ENCODE measurements at places on chromosomes 2 and 18. TPM values are rescaled to one million over a fixed set of nuclear protein-coding genes. Genes with fewer than 3 reads are reported as not detected.

DNA sequence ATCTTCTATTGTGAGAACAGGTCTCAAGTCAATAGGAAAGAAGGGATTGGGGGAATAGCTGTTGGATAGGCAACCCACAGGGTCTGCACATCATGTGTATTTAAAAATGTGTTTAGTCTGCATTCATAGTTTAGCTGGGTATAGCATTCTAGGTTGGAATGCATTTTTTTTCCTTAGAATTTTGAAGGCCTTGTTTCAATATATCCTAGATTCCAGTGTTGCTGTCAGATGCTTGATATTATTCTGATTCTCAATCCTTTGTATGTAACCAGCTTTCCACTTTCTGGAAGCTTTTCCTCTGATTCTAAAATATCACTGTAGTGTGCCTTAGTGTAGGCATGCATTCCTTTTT, 9.0 kb upstream of the ATP8B1 start:
- no peak for DNase-seq
- no peaks in the 10 kb centered on the region for H3K4me1 ChIP-seq
- no peak overlapping the region for H3K4me3 ChIP-seq
- H3K27me3 ChIP-seq, result no peaks in the 10 kb centered on the region
- H3K27ac ChIP-seq, result no peak overlapping the region
- no peaks in the 10 kb centered on the region for H3K36me3 ChIP-seq

GRCh38 chr2:85504778-85505261, 34.1 kb upstream of the MAT2A start:
- H3K27ac ChIP-seq, result no peak overlapping the region

DNA sequence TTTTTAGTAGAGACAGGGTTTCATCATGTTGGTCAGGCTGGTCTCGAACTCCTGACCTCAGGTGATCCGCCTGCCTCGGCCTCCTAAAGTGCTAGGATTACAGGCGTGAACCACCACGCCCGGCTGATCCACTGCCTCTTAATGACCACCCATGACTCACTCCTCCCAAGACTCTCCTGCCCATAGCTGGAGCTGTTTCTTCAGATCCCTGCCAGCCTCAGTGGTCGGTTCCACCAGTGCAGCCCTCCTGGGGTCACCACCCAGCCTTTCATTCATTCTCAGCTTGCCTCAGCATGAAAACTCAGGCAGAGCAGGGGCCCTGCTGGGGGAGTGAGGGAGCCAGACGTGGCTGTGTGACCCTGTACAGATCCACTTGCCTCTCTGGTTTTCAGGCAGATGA, 12.5 kb downstream of the KCNIP3 start:
- no peaks in the 10 kb centered on the region for H3K4me1 ChIP-seq
- H3K4me3 ChIP-seq, result no peak overlapping the region

- no peak overlapping the region for H3K4me3 ChIP-seq
- H3K27me3 ChIP-seq, result no peaks in the 10 kb centered on the region
- no peaks in the 10 kb centered on the region for H3K36me3 ChIP-seq
- no peaks in the 10 kb centered on the region for H3K4me1 ChIP-seq
- no peak overlapping the region for H3K27ac ChIP-seq
- no peak for DNase-seq
These were observed 20.2 kb downstream of the CACNB4 start for GRCh38 chr2:152078662-152079061.

GRCh38 chr2:197838036-197838435, 33.6 kb downstream of the PLCL1 start:
- H3K36me3 ChIP-seq, result no peaks in the 10 kb centered on the region
- H3K27ac ChIP-seq, result no peak overlapping the region
- no peaks in the 10 kb centered on the region for H3K27me3 ChIP-seq
- peaks cover 57% of the 10 kb centered on the region for H3K4me1 ChIP-seq

GRCh38 chr2:128628206-128628605, 309.5 kb upstream of the HS6ST1 start:
- H3K4me3 ChIP-seq, result no peak overlapping the region
- H3K4me1 ChIP-seq, result no peaks in the 10 kb centered on the region
- H3K27ac ChIP-seq, result no peak overlapping the region
- no peaks in the 10 kb centered on the region for H3K36me3 ChIP-seq
- no peaks in the 10 kb centered on the region for H3K27me3 ChIP-seq
- DNase-seq, result no peak

GCG gene
- not detected for total RNA-seq

CYS1 gene
- 0.20 TPM for total RNA-seq

CD207 gene
- not detected for total RNA-seq

CCDC85A gene
- not detected for total RNA-seq
